ENCODE measurements at places on chromosomes 4 and X.

- no peak for DNase-seq
These were observed 22.7 kb upstream of the SEPSECS start for GRCh38 chr4:25182937-25183336.

GRCh38 chrX:617401-617800, 13.2 kb upstream of the SHOX start:
- no peak for DNase-seq

DNA sequence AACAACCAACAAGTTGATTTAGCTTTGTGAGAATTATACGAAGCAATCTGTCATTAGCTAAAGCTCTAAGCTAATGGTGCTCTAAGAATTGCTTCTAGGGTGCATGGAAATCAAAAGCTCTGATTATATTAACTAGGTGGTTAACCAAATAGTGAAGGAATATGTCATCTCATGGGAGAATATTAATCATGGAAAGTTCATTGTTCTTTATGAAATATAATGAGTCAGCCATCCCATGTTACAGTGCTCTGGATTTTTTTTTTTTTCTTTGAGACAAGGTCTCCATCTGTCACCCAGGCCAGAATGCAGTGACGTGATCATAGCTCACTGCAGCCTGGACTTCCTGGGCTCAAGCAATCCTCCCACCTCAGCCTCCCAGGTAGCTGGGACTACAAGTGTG, 10.5 kb downstream of the DCAF8L2 start:
- DNase-seq = no peak

- DNase-seq = no peak
These were observed 119.9 kb downstream of the FAM13A start for GRCh38 chr4:88937081-88937480.

DNA sequence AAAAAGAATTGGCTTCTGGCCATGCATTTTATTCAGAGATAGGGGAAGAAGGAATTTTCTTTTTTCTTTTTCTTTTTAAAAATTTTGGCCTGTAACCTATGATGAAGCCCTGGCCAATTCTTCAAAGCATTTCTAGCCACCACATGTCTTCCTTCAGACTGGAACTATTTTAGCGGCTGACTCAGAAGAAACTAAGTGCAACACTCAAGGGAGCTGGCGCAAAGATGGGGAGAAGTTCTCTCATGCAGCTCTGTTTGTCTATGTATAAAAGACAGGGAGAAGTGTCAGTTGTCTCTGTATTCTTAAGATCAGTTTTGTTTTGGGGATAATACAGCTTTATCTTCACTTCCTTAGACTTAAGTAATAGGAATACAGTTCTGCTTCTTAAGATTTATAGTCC, 46.1 kb downstream of the MBNL3 start:
- no peak for DNase-seq

GRCh38 chr4:100843910-100844309, 326.1 kb upstream of the EMCN start:
- no peak for DNase-seq

DNA sequence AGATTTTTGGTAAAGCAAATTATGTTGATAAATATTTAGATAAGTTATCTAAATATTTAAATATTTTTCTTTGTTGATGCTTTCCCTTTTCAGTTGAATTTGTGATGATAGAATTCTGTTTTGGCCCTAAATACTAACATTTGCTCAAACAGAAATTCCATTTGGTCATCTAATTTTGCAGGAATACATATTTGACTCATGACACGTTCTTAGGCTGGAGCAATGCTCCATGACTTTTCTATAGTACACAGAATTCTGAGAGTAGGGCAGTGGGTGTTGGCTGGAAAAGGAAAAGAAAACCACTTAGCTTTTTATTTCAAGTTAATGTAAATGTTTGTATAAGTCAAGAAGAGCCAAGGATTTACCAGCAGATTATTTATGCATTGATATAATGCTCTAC, 58.6 kb upstream of the GK2 start:
- no peak for DNase-seq

- no peak for DNase-seq
These were observed 12.6 kb downstream of the ANKRD17 start for GRCh38 chr4:73245955-73246354.

DNA sequence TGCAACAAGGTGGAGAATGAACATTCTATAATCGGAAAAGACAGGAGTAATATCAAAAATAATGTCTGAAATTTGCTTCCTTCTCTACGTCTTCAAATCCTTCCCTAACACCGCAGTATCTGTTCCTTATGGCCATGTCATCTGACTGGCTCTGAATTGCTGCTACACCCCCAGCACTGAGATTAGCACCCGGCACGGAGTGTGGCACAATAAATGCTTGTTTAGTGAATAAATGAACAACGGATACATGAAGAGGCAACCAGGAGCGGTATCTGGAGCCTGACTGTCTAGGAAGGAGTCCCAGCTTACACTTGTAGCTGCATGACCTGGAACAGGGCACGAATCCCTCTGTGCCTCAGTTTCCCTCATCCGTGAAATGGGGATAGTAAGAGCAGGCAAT, 164.3 kb downstream of the AFAP1 start:
- DNase-seq = no peak

DNA sequence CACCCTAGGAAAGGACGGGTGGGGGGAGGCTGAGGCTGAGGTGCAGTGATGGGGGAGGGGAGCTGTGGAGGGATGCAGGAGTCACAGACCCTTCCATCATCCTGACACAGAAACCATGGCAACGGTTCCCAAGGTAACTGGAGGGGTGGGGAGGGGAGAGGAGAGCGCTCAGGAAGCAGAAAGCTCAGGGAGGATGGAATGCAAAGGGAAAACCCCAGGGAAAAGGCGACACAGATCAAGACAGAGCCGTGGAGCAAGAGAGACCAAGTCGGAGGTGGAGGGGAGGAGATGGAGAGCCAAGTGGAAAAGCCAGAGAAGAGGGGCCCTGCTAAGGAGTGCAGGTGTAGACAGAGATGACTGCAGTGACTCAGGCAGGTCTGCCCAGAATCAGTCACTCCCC, 14.5 kb downstream of the L1CAM start:
- no peak for DNase-seq

GRCh38 chrX:151346931-151347543, 50.0 kb upstream of the VMA21 start:
- no peak for DNase-seq

DNA sequence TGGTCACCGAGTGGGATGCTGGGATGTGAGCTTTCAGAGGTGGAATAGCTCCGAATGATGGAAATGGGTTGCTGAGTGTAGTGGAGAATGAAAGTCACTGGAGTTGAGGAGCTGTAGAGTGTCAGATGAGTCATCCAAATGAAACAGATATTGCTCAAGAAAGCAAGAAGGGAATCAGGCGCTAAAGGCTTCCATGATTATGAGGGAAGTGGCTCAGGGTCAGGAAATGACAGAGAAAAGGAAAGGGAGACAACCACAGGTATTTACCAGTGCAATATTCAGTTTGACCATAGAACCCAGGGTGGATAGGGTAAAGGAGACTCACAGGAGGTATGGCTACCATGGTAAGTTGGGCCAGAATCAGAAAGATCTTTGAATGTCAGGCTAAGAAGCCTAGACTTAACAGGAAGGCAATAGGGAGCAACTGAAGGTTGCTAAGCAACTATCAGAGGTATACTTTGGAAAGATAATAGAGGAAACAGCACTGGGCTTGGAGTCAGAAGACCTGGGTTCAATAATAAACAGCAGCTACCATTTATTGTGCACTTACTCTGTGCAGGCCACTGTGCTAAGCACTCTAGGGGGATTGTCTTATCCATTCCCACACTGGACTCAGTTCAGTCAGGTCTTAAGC, 11.7 kb downstream of the LAS1L start:
- no peak for DNase-seq

- no peak for DNase-seq
These were observed 7.9 kb downstream of the C4orf17 start for GRCh38 chr4:99518601-99519295.

- no peak for DNase-seq
These were observed 67.2 kb downstream of the ANTXR2 start for GRCh38 chr4:80005863-80006262.

GRCh38 chr4:17823871-17824669, 13.3 kb downstream of the NCAPG start:
- no peak for DNase-seq

DNA sequence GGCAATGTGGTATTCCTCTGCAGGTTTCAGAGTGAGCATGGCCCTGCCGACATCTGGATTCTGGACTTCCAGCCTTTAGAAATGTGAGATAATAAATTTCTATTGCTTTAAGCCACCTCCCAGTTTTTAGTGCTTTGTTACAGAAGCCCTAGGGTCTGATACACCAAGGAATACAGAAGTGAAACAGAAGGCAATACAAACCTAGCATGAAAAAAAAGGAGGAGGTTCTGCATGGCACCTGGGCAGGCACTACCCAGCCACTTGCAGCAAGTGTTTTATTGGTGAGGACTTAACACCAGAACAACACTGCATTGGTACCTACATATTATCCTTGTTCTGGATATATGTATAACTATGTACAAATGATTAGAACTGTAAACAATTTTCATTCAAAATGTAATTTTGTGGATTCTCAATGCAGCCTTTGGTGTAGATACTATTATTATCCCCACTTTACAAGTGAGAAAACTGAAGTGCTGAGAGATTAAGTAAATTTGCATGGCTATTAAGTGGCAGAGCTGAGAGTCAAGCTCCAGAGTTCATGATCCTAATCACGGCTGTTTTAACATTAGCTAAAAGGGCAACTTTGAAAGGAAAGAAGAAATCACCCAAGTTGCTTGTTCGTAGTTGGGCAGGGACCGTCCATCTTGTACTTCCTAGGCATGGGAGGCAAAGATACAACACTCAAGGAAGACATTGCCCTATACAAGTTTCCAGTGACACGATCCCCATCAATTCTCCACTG, 71.8 kb downstream of the IL21 start:
- DNase-seq = no peak

- DNase-seq = no peak
These were observed 259.3 kb upstream of the IGFBP7 start for GRCh38 chr4:57369446-57369845.

DNA sequence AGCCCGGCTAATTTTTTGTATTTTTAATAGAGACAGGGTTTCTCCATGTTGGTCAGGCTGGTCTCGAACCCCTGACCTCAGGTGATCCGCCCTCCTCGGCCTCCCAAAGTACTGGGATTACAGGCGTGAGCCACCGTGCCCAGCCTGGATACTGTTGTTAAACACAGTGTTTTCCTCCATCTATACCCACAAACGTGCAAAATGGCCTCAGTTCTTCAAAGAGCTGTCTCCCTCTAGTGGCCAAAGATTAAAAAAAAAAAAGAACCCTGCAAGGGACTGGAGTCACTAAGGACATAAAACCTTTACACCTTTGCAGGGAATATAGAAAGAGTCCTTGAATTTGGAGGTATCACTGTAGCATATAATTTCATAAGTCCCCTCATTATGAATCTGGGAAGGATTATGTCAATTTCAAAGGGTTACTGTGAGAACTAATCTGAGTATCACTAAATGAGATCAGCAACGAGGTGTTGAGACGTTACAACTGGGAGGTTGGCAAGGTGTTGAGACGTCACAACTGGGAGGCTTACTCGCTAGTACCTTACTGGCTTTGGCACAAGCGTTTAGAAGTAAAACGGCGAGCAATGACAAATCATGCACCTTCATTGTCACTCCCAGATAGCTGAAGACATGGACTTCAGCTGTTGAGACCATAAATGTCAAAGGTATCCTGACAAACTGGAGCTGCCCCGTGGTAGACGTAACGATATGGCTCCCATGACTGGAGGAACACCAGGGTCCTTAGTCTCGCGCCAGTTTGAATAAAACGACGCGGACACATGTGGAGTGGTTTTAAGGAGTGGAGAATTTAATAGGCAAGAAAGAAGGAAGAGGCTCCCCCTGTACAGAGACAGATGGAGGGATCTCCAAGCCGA, 33.4 kb upstream of the ENPP6 start:
- no peak for DNase-seq

DNA sequence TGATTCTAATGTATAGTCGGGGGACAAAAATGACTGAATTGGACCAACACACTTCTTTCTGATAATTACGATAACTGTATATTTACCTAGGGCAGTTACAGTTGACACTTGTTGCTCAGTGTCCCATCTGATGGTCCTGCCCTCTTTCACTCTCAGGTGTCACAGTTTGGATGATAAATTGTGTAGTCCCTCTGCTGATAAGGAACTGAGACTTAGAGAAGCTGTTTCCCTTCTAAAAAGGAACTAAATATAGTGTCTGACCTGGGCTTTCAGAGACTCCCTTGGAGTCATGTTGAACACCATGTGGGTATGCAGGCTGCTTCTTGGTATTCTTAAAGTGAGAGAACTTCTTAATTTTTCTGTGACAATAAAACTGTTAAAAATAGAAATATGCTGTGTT, 23.7 kb upstream of the PNPLA4 start:
- DNase-seq = no peak

- DNase-seq = no peak
These were observed 204.7 kb upstream of the STK26 start for GRCh38 chrX:131818297-131818936.

- DNase-seq = no peak
These were observed 18.9 kb upstream of the ABLIM2 start for GRCh38 chr4:8177552-8177951.

DNA sequence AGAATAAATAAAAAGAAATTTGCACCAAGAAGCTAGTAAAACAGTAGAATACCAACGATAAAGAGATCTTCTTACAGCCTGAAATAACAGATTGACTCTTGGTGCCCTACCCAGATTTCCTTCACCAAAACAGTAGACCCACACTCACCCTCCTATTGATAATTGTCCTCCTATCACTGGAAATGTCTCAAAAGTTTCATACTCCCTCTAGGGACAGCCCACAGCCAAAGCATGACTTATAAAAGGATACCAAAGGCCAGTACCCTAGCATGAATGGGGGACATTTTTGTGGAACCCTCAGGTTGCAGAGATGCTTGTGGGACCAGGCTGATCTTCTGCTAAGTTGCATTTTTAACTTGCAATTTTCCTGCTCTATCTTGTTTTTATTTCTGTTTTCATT, 104.1 kb downstream of the INPP4B start:
- DNase-seq = no peak

DNA sequence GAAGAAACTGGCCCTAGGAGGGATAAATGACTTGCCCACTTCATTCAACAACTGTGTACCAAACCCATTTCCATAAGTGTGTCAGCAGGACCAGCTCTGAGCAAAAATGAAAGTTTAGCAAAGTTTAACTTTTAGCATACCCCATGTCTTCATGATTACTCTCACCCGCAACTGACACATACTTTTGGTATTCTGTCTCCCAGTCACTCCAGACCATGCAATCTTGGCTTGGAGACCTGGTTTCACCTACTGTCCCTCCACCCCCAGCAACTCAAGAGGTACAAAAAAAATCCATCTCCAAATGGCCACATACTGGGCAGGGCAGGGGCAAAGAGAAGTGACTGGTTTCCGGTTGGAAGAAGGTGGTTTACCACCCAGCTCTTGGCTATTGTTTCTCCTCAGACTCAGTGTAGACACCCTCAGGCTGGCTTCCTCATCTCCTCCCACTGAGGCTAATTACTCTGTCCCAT, 79.8 kb downstream of the RLIM start:
- no peak for DNase-seq

Measured in activated effector memory CD4-positive, alpha-beta T cell treated with Interleukin-2 at 50 U/mL for 16 hours (primary cell).